ENCODE measurements at places on chromosomes 3 and 15.
A peak's percentile ranks its signal among the peaks of the same experiment; 100 is the strongest.

- no peak for DNase-seq
Measured at GRCh38 chr15:60673918-60674558, 195.1 kb upstream of the ICE2 start.

GRCh38 chr3:14266361-14266760 lies 87.7 kb downstream of the LSM3 start:
- no peak for DNase-seq

DNA sequence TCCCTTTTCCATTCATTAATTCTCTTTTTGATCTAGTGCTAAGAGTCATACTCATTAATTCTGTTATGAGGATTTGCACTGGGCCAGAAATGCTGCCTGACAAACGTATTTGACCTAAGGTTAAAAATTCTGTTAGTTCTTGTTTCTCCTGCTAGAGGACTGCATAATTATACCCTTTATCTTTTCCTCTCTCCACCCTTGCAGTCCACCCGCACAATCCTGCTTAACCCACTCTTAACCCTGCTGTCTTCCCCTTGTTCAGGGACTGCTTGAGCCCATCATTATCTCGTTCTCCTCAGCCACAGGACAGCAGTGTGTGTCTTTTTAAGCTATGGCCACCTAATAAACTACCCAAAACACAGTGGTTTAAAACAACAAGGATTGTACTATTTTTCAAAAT lies 31.1 kb upstream of the DYNC1LI1 start:
- no peak for DNase-seq

GRCh38 chr3:54957711-54958110 lies 29.9 kb upstream of the LRTM1 start:
- DNase-seq: no peak

DNA sequence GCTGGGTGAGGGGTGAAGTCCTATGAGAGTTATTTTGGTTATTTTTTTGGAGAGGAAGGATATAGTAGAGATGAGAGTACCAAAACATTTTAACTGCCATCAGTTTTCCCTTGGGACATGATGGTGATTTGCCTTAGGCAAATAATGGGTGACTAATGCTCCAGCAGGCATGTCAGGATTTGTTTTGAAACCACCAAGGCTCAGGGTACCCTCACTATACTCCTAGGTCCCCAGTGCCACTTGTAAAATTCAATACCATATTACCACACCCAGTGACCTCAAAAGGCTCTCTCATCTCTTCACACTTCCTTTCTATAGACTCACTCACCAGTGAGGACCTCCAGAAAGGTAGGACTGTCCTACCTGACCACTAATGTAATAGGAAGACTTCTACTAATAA lies 83.6 kb downstream of the WDR72 start:
- no peak for DNase-seq

- peak; percentile 24 for DNase-seq
Measured at GRCh38 chr15:62391641-62392262, 226.7 kb upstream of the C2CD4B start.

DNA sequence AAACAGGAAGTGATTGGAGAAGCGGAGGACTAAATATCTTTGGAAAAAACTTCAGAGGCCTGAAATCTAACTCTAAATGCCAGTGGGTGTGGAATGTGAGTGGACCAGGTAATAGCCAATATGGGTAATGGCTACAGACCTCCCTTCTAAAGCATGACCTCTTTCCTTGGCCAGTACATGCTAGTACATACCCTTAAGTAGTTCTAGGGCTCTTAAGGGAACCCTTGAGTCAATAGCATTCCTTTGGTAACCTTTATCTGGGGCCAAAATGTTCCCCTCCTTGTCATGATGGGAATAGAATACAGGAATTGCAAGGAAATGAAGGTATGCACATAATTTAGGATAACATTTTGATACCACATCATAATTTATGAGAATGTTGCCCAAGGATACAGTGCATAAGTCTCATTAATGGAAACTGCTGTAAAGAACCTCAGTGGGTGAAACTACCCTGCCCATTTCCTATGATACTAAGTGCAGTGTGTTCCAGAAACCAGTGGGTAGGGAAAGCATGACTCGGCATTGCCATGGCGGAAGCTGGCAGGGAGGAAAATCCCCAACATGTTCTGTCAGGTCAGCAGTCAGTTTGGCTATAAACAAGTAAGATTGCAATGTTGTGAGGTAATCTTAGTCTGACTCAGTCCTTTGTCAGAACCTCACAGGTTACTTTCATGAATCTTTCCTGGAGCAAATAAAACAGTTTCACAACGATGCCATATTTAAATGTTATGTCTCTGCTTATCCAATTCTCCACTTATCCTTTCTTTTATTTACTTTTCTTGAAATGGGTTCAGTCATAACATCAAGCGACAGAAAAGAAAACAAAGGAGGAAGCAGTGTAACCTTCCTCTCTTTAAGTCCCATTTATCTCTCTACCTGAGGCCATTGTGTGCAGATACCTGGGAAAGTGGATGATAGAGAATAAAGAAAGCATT lies 23.5 kb upstream of the RAP2B start:
- peak; percentile 19 for DNase-seq

DNA sequence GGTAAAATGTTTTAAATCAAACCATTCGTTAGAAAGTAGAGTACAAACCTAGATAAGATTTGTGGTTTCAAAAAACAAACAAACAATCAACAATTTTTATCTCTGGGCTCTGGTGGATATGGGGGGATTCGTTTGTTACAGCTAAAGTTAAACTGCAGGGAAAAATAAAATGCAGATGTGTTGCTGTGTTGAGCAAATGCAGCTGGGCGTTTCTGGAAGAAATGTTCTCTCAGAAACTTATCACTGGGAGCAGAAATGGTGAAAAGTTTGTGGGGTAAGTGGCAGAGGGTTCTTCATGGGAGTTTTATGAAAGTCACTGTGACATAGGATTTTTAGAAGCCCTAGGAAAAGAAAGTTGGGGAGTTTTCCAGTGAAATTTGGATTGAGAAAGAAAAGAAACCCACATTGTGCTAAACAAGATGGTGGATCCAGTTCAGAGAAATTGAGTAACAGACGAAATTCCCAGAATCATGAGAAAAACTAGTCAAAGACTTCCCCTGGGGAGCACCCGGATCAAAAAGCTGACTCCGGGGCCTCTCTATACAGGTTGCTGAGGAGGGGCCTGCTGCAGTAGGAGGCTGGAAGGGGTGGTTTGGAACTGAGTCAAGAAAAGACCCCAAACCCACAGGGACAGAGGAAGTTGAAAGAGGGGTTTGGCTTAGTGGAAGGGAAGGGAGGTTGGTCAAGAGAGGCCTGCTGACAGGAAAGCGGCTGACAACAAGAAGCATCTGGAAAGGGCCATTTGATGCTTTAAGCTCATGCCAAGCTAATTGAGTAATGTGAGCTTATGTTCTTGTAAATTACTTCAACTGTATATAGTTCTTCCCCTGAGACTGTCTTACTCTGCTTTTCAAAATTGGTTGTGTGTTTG lies 108.7 kb downstream of the RARB start:
- DNase-seq: no peak

- DNase-seq: peak; percentile 25
Measured at GRCh38 chr3:112560721-112561483, 860 bp downstream of the ATG3 start.
